ENCODE measurements at places on chromosomes 11 and 22. TPM values are rescaled to one million over a fixed set of nuclear protein-coding genes. Genes with fewer than 3 reads are reported as not detected.

The NUDT22 gene
- 37.0 TPM for total RNA-seq

The KCNK4 gene
- not detected for total RNA-seq

The HOATZ gene
- not detected for total RNA-seq

The APOL5 gene
- not detected for total RNA-seq

The SLC22A6 gene
- not detected for total RNA-seq

The SCGB1C1 gene
- not detected for total RNA-seq

The MRGPRD gene
- not detected for total RNA-seq

The ABCG4 gene
- total RNA-seq: 0.47 TPM

The ISX gene
- total RNA-seq: not detected

The NEFH gene
- 0.12 TPM for total RNA-seq

The TMEM184B gene
- total RNA-seq: 39.6 TPM

The MED15 gene
- 75.3 TPM for total RNA-seq

The CEP126 gene
- total RNA-seq: 2.8 TPM

The EHBP1L1 gene
- total RNA-seq: 30.3 TPM

The TRIM49 gene
- 0.05 TPM for total RNA-seq

The SYT9 gene
- 0.15 TPM for total RNA-seq

The AGBL2 gene
- 1.0 TPM for total RNA-seq

The NARS2 gene
- total RNA-seq: 19.2 TPM

The SNU13 gene
- total RNA-seq: 163 TPM

The FOXR1 gene
- not detected for total RNA-seq

The SLC16A8 gene
- not detected for total RNA-seq

The PNPLA5 gene
- not detected for total RNA-seq

The OR6A2 gene
- not detected for total RNA-seq

The GPR152 gene
- 0.07 TPM for total RNA-seq

The ZNF214 gene
- 0.86 TPM for total RNA-seq

The WNT7B gene
- total RNA-seq: 51.2 TPM

The DNHD1 gene
- total RNA-seq: 1.9 TPM

The RAG1 gene
- total RNA-seq: 0.42 TPM

The DCHS1 gene
- total RNA-seq: 0.15 TPM

The OR52I1 gene
- not detected for total RNA-seq

The CADM1 gene
- total RNA-seq: 21.8 TPM

The INCENP gene
- total RNA-seq: 47.9 TPM

Measured in A549 treated with dexamethasone at 1 μM for 4 hours (cell line).